ENCODE measurements at places on chromosomes 5 and 9.
A peak's percentile ranks its signal among the peaks of the same experiment; 100 is the strongest.

DNA sequence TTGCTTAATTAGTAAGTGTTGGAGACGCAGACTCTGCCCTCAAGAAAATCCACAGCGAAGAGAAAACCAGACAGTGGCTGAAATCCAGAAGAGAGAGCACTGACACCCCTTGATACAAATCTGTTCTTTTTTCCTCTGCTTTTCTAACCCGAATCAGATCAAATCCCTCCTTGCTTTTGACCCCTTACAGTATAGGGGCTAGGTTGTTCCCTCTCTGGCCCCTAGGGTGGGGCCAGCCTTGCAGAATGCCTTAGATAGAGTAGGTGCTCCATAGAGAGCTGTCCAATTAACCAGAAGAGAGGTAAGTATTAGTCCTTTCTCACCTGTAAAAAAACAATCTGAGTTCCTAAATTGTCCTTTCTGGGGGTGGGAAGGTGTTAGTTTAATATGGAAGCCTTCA is 10.1 kb downstream of the C1QTNF2 start:
- no peak for DNase-seq

DNA sequence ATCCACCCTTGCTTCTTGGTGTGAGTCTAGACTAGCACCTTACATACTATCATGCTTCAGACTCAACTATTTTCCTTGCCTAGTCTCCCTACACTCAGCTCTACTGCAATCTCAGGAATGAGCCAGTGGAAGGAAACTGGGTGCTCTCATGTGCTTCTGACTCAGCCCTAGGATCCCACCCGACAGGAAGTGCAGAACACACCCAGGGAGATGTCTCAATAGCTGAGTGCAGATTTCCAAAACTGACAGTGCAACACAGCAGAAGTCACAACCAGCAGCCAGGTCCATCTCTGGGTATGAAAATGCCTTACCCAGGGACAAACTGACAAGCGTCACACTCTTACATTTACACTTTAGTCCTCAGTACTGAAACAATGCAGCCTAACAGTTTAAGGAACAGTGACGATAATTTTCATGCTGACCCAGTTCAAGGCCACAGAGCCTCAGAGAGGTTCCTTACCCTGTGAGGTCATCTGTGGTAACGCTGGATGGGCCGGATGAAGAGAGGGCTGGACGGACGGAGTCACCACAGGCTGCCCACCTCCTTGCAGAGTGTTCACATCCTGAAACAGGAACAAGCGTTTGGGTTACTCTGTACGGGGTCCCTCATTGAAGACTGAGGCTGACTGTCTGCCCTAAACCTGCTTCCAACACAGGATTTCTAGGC is 33.0 kb downstream of the FKBP15 start:
- peak; percentile 6 for DNase-seq

DNA sequence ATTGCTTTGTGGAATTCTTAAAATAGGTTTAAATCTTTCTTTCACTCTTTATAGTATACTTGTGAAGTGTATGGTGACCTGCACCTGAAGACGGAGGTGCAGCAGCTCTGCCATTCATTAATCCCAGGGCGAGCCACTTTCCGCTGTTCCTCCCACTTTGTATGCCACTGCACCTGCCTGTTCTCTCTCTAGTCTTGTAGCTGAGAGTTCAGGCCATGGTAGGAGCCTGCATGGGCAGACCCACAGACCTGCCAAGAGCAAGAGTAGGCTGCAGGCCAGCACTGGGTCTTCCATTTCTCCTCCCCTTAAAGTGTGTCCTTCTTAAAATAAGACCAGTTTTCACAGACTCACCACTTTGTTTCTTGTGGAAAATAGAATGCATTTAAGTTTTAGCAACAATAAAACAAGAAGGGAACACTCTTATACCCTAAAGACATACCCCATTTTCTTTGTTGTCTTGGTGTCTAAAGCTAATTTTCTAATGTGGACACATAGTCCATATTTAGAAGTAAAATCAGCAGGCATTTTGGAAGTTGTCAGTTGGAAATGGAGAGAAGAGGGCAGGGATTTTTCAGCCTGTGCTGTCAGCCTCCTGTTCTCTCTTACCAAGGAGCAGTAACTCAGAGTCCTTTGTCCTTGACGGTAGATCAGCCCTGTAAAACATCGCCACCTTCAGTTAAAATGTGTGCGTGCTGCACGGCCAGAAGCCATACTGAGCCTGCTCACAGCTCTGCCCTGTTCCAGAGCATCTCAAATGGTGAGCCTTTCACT is 103.2 kb downstream of the SNCAIP start:
- DNase-seq, result peak; percentile 83

DNA sequence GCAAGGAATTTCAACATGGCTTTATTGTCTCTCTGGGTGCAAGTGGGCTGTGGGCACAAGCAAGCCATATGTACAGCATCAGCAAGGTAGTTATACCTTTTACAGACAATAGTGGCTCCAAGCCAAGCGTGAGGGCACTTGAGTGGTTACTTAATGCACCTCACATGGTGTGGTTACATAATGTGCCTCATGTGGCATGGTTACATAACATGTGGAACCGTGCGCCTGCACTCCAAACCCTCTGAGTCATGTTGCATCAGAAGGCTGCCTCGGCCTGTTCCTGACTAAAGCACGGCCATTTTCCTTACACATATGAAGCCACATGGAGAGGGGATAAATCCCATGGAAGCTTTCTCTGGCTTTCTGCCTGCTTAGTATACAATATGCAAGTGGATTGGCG is 150.9 kb downstream of the OSTF1 start:
- DNase-seq, result peak; percentile 18

DNA sequence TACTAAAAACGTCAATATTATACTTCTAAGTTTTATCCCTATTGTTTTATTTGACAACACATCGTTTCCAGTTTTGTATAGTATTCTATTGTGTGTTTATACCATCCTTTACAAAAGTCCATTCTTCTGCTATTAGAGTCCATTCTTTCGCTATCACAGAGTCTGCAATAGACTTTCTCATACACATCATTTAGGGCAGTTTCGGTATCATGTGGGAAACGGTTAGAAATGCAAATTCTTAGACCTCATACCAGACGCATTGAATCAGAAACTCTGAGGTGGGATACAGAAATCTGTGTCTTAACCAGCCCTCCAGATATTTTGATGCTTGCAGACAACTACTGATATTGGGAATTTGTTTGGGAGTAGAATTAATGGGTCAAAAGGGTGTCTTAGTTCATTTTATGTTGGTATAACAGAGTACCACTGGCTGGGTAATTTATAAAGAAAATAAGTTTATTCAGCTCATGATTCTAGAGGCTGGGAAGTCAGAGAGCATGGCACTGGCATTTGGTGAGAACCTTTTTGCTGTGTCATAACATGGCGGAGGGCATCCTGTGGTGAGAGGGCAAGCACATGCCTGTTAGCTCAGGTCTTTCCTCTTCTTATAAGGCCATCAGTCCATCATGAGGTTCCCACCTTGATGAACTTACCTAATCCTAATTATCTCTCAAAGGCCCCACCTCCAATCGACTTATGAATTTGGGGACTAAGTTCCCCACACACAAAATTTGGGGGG is 21.1 kb downstream of the CARTPT start:
- DNase-seq, result no peak

DNA sequence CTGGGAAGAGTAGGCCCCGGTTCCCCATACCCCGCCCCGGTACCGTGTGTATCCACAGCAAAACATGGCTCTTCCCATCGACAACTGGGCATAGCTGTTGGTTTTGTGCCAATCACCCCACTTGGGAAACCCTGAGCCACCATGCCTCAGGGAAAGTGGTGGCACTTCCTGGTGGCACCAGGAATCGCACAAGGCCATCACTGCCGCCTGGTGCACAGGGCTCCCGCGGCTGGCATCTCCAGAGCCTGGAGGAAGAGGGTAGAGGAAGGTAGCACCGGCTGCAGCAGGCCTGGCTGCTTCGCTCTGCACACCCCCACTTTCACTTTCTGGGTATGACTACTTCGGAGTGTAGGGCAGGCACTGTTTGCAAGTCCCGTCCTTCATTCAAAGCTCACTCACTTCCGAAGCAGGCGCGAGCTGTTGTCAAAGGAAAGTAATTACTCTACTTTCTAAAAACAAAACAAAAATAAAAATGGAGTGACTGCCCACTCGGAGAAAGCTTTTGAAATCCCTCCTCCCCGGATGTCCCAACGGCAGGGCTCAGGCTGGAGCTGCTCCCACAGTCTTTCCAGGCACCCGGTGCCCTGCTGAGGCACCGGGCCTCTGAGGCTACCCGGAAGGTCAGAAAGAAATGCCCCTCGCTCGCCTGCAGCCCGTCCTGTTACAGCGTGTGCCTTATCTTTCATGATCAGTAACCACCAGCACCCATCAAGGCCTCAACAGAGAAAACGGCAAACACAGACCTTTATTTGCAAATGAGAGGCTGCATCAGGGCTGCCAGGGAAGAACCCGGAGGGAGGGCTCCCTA is 2.0 kb downstream of the BRD3 start:
- peak; percentile 62 for DNase-seq

DNA sequence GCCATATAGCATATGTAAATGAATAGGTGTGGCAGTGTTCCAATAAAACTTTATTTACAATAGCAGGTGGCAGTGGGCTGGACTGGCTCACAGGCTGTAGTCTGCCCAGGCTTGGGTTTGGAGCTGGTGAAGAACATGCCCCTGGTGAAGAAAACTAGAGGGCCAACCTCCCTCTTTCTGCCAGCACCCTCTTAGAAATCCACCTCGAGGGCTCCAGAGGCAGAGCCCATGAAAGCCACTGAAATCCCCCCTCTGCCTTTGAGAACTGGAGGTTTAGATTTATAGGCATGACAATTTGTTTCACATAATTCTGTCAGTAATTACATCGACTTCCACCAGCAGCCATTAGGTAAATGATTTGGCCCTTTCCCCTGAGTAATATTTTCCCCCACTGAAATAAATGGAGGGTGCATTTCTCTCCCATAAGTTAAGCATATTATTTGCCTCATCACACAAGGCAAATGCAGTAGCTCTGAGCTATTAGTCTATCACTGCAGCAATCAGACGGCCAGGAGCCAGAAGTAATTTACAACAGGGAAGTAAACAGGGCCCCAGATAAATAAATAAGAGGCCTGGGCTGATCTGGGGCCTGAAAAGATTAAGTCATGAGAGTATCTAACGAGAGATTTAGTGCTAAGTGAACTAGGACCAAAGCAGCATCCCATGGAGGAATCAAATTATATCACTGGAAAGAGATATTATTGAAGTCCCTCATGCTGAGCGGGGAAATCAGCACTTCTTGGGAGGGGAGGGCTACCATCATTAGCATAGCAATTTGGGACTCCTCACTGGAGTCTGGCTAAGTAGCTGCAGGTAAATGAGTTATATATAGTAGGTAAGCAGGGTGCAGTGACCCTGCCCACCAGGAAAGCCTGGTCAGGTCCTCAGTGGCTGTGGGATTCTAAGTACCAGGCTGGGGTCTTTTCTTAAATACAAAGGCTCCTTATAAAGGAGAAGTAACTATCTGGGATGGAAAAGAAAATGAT is 123.9 kb downstream of the SLIT3 start:
- no peak for DNase-seq

DNA sequence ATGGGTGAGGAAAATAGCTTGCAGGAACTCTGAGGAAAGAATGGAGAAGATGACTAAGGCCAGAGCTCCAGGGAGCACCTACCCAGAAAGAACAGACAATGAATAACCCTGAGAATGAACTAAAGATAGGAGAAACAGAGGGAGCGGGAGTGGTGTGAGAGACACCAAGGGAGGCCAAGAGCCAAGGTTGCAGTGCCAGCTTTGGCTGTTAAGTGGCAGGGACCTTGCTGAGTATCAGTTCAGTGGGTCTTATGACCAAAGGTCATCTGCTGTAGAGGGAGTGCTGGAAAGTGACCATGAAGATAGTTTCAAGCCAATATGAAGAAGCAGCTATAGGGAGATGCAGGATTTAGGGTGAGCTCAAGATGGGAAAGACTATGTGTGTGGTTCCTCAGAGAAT is 16.7 kb downstream of the P4HA2 start:
- no peak for DNase-seq

GRCh38 chr5:160271396-160271795 is 41.0 kb downstream of the CCNJL start:
- peak; percentile 73 for DNase-seq

DNA sequence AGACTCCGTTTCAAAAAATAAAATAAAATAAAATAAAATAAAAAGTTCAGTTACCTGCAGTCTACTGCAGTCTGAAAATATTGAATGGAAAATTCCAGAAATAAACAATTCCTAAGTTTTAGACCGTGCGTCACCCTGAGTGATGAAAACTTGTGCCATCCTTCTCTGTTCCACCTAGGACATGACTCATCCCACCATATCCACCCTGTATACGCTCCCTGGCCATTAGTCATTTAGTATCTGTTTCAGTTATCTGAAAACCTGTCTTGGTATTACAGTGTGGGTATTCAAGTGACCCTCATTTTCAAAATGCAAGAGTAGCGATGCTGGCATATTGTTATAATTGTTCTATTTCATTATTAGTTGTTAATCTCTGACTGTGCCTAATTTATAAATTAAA is 51.8 kb upstream of the TEX48 start:
- no peak for DNase-seq

DNA sequence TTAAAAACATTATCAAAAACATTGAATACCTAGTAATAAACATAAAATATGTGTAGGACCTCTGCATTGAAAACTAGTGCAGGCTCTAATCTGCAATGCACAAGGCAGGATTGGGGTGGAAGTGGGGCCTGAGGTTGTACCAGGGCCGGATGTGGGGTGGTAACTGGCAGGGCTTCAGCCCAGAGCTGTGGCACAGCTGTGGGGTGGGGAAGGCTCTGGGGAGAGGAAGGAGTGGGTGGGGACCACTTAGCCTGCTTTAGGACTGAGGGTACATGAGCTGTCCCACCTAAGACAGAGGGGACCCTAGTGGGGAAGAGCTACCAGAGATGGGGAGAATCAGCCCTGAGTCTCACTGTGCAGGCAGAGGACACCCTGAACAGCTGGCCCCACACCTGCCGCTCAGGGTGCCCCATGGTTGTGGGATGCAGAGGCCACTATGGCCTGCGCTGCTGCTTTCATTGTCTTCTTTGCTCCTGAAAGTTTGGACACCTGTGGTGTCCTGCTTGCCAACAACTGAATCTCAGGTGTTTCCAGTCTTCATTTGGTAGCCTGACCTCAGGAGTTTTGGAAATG is 311.4 kb downstream of the TLE4 start:
- no peak for DNase-seq

DNA sequence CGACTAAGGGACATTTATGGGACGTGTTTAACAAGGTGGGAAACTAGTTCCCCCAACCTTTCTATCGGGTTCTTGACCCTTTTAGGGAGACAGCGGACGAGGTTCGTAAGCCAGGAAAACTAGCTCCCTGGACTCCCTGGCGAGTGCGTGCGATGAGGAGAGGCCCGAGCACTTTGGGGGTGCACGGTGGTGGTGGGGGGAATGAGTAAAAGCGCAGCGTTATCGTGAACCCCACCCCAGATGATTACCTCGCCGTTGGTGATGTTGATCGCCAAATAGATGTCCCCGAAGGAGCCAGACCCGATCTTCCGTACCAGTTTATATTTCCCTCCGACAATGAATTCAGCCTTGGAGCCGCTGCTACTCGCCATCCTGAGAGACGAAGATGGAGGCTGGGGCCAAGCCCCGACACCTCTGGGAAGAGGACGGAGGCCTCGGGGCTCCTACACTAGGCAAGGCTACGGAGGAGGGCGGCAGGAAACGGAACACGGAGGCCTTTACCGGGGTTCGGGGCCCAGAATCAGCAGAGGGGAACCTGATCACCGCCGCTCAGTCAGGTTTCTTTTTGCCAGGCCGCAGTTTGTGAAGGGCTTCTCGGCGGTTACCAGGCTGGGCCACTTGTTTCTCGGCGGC is 529 bp downstream of the CSNK1A1 start:
- peak; percentile 36 for DNase-seq

- DNase-seq, result peak; percentile 27
These were observed 41.7 kb downstream of the RXRA start for GRCh38 chr9:134367791-134368490.

- no peak for DNase-seq
These were observed 50.1 kb downstream of the NUDT12 start for GRCh38 chr5:103512500-103512899.

GRCh38 chr9:117414220-117414905 is 494 bp downstream of the ASTN2 start:
- DNase-seq, result peak; percentile 37

Measured in lung (tissue), 17 donors.